Activated CD4-positive, alpha-beta T cell treated with anti-CD3 and anti-CD28 coated beads for 36 hours (primary cell): ENCODE measurements at places on chromosomes 1 and 21. TPM values are rescaled to one million over a fixed set of nuclear protein-coding genes. Genes with fewer than 3 reads are reported as not detected.
A peak's percentile ranks its signal among the peaks of the same experiment; 100 is the strongest.

The OR2L5 gene
- not detected for total RNA-seq

DNA sequence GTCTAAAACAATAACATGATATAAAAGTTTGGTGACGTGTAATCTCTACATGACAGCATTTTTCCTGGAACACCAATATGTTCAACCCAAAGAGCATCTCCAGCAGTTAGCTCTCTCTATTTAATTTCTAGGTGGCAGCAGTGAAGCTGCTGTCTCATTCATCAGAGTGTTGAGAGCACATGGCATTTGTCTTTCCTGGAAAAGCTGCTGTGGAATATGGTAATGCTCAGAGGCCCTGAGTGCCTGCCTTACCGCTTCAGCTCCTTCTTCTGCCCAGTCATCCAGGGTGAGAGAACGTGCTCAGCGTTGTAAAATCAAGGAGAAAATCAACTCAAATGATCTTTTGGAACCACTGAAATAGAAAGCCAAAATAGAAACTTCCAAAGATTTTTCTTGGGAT lies 640.7 kb downstream of the ADGRL2 start:
- H3K27me3 ChIP-seq, result no peaks in the 10 kb centered on the region
- no peaks in the 10 kb centered on the region for H3K4me1 ChIP-seq
- H3K36me3 ChIP-seq, result no peaks in the 10 kb centered on the region
- no peak overlapping the region for H3K4me3 ChIP-seq

The ERG gene
- total RNA-seq, result 0.07 TPM

The CCDC30 gene
- 2.3 TPM for total RNA-seq

DNA sequence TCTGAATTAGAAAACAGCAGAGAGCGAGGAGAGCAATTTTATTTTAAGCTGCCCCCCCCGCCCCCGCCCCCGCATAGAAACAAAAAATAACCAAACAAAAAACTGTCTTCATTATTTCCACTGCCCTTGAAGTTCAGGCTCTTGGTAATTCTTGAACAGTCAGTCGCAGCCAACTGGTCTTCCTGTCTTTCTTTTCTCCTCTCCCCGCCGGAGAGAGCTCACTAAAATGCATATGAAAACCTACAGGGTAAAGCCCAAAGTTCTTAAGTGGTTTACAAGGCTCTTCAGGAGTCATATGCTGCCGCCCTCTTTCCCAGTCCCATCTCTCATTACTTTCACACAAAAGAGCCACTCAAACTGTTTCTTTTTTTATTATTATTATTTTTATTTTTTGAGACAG lies 1.1 kb upstream of the ANKRD35 start:
- DNase-seq, result no peak
- H3K27me3 ChIP-seq, result peaks cover 17% of the 10 kb centered on the region
- peaks cover 14% of the 10 kb centered on the region for H3K4me1 ChIP-seq
- peak overlapping the region; percentile 72 for H3K4me3 ChIP-seq

- no peaks in the 10 kb centered on the region for H3K36me3 ChIP-seq
- peaks cover 14% of the 10 kb centered on the region for H3K27me3 ChIP-seq
- no peak overlapping the region for H3K4me3 ChIP-seq
- H3K27ac ChIP-seq, result no peak overlapping the region
Observed at GRCh38 chr21:35488946-35489345, 439.8 kb upstream of the RUNX1 start.

DNA sequence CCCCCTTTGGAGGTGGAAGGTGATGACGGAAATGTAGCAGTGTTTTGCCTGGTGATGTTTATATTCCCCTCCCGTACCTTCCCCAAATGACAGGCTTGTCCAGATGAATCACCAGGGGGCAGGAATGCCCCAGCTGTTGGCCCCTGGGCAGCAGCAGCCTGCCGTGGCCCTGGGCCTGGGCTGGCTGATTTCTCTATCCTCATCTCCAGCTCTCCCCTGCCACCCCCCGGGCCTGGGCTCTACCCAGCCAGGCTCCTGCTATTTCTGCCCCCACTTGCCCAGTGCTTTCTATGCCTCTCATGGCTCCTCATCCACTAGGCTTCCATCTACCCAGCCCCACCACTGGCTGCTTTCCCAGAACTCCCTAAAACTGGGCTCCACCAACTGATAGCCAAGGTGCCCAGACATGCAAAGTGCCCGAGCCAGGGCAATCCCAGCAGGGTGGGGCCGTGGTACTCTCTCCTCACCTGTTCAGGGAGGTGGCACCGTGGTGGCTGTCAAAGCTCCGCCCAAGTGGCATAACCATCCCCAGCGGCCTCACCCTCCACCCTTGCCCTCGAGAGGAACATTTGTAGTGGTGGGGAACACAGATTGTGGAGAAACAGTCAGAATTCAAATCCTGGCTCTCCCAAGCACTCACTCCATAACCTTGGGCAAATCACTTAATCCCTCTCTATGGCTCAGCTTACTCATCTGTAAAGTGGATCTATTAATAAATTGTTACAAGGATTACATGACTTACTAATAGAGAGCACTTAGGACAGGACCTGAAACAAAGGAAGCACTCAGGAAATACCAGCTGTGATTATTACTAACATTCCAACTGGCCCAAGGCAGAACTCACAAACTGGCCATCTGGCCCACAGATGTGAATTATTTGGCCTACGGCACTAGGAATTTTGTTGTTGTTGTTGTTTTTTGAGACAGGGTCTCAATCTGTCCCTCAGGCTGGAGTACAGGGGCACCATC lies 12.8 kb upstream of the ECE1 start:
- peaks cover 19% of the 10 kb centered on the region for H3K36me3 ChIP-seq
- no peaks in the 10 kb centered on the region for H3K27me3 ChIP-seq
- no peak for DNase-seq
- peaks cover 82% of the 10 kb centered on the region for H3K4me1 ChIP-seq
- H3K4me3 ChIP-seq, result no peak overlapping the region
- peak overlapping the region; percentile 31 for H3K27ac ChIP-seq

GRCh38 chr1:9744106-9744799 lies 79.5 kb downstream of the CLSTN1 start:
- no peak overlapping the region for H3K27ac ChIP-seq
- H3K27me3 ChIP-seq, result no peaks in the 10 kb centered on the region
- DNase-seq, result no peak
- H3K4me3 ChIP-seq, result no peak overlapping the region
- H3K36me3 ChIP-seq, result peaks cover 24% of the 10 kb centered on the region
- H3K4me1 ChIP-seq, result no peaks in the 10 kb centered on the region

DNA sequence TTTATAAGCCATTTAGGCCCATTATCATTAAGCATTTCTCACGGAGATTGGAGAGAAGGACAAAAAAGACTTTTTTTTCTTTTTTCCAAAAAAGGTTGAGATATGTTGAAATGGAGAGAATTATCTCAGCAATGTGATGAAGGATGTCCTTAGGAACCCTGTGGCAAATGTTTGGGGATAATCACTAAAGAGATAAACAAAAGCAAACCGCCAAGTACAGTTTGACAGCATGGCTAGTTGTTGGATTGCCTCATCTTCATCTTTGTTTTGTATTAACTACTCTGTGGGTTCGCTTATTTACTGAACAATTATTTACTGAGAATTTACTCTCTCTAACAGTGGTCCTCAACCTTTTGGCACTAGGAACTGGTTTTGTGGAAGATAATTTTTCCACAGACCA lies 97.4 kb upstream of the HP1BP3 start:
- no peak overlapping the region for H3K27ac ChIP-seq
- no peaks in the 10 kb centered on the region for H3K4me1 ChIP-seq
- H3K4me3 ChIP-seq, result no peak overlapping the region
- no peak for DNase-seq

- DNase-seq, result no peak
- H3K4me3 ChIP-seq, result no peak overlapping the region
- no peaks in the 10 kb centered on the region for H3K27me3 ChIP-seq
- no peak overlapping the region for H3K27ac ChIP-seq
- no peaks in the 10 kb centered on the region for H3K4me1 ChIP-seq
Observed at GRCh38 chr1:163744301-163744887, 422.6 kb downstream of the NUF2 start.

DNA sequence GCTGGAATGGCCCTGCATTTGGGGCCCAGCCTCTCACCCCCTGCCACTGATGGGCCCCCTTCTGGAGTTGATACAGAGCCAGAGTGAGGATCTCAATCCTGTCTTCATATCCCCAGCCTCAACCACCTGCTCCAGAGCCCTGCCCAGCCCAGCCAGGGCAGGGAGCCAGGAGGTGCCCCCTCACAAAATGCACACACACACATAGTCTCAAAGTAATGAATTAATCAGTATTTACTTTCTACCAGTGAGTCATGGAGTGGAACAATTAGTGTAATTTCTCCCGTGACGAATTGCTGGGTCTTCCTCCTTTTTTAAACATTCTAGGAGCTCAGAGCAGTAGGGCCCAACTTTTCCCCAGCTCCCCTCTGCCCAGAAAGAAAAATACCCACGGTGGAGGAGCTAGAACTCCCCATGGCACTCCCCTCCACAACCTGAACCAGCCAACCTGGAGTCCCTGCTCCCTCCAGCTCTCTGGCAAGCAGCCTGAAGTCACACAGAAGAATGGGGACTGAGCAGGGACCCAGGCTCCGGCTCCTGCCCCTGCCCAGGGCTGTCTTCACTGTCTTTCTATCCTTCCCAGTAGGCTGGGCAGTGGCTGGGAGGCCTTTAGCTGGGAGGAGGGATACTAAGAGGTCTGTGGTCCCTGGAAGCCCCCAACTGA lies 29.3 kb downstream of the SDC3 start:
- H3K27me3 ChIP-seq, result peaks cover 15% of the 10 kb centered on the region
- H3K36me3 ChIP-seq, result no peaks in the 10 kb centered on the region
- no peak overlapping the region for H3K27ac ChIP-seq
- H3K4me1 ChIP-seq, result no peaks in the 10 kb centered on the region
- DNase-seq, result no peak
- no peak overlapping the region for H3K4me3 ChIP-seq

DNA sequence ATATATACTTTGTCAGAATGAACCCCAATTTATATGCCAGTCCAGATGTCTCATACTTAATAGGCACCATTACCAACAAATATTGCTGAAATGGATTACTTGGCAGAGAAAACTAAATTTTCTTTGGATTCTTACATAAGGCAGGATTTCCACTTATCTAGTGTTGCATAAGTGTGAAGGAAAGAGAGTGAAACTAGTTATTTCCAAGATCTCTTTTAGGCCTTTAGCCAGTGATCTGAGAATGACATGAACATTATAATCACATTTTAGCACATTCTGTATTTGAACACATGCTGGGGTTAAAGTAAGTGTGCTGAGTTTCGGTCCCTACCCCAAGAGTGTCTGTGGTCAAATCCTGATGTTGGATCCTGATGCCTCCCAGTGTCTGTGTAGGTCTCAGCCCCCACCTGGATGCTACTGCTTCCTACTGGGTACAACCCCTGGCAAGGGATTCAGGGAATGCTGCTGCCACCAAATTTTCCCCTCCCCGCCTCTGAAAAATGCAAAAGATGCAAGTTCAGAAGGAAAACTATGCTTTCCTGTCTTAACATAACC lies 11.2 kb downstream of the DDAH1 start:
- no peak overlapping the region for H3K4me3 ChIP-seq
- no peak for DNase-seq
- no peaks in the 10 kb centered on the region for H3K4me1 ChIP-seq
- no peak overlapping the region for H3K27ac ChIP-seq
- H3K27me3 ChIP-seq, result peaks cover 9% of the 10 kb centered on the region
- no peaks in the 10 kb centered on the region for H3K36me3 ChIP-seq

DNA sequence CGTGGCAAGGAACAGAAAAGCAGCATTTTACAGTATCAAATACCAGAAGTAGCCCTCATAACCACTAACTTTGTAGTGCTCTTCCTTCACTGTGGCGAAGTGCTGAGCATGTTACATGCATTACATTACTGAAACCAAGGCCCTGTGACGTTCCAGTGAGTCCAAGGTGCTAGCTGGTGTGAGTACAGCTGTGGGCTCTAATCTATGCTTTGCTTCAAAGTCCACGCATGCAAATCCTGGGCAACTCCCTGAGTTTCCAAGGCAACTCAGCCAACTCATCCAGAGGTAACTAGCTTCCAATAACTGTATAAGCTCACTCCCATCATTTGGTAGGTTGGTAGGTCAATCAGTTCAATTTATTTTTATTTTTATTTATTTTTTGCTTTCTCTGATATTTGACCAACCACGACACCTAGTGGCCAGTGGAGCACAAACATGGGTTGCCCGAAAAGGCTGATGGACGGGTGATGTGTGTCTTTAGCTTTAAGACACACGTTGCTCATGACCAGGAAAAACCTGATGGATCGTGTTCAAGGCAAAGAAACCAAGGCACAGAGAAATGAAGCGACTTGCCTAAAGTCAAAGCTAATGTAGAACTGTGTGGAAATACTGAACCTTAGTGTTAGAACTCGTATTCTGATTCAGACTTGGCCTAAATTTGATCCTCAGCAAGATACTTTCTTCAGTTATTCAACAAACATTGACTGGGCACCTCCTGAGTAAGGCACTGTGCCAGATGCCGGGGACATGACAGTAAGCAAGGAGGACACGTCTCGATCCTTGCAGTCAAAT lies 73.0 kb downstream of the GNG12 start:
- H3K27me3 ChIP-seq, result peaks cover 13% of the 10 kb centered on the region
- no peak overlapping the region for H3K4me3 ChIP-seq
- H3K27ac ChIP-seq, result no peak overlapping the region
- no peaks in the 10 kb centered on the region for H3K36me3 ChIP-seq

- no peaks in the 10 kb centered on the region for H3K36me3 ChIP-seq
- no peak overlapping the region for H3K4me3 ChIP-seq
- no peaks in the 10 kb centered on the region for H3K4me1 ChIP-seq
- H3K27me3 ChIP-seq, result peaks cover 3% of the 10 kb centered on the region
Observed at GRCh38 chr1:96643519-96643918, 78.1 kb upstream of the PTBP2 start.

The OR6N1 gene
- not detected for total RNA-seq

GRCh38 chr1:231139125-231139649 lies 22.7 kb upstream of the TRIM67 start:
- H3K4me3 ChIP-seq, result no peak overlapping the region
- no peaks in the 10 kb centered on the region for H3K36me3 ChIP-seq
- H3K27me3 ChIP-seq, result peaks cover 27% of the 10 kb centered on the region
- no peak for DNase-seq
- H3K4me1 ChIP-seq, result peaks cover 4% of the 10 kb centered on the region

DNA sequence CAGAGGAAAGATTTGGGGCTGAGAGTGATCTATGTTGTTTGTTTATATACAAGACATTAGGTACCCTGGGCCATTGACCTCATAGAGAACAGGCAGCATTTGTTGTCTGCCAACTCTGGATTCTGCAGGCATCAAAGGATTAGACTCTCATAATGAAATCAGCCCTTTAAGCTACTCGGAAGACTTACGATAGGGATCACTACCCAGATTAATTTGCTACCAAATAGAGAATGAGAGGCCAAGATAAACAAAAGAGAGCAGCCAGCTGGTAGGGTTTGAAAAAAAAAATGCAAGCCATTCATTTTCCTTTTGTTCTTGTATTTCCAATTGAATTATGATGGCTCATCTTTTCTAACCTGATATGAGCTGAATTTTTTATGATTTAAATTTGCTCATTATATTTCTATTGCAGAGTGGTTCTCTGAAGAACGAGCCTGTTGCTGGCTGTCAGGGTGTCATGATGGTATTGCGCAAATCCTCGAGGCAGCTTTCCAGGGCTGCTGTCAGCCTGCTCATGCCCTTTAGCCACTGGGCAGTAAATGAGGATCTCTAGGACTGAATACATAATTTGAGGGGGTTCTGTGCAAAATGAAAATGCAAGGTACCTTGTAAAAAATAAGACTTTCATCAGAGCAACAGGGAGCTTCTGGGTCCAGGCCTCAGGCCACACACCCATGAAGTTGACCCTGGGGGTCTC lies 116.4 kb upstream of the KCNJ15 start:
- H3K27me3 ChIP-seq, result peaks cover 19% of the 10 kb centered on the region
- no peaks in the 10 kb centered on the region for H3K4me1 ChIP-seq
- no peaks in the 10 kb centered on the region for H3K36me3 ChIP-seq
- H3K4me3 ChIP-seq, result no peak overlapping the region
